ENCODE measurements at places on chromosomes 3 and 15.
A peak's percentile ranks its signal among the peaks of the same experiment; 100 is the strongest.

- DNase-seq = no peak
Measured at GRCh38 chr3:116216761-116217160, 228.5 kb downstream of the LSAMP start.

GRCh38 chr3:140152851-140153639, 218.1 kb downstream of the CLSTN2 start:
- DNase-seq = no peak

- DNase-seq = no peak
Measured at GRCh38 chr3:23743141-23743784, 62.5 kb upstream of the UBE2E1 start.

GRCh38 chr3:141104151-141104821, 53.1 kb downstream of the SPSB4 start:
- DNase-seq = peak; percentile 91

- peak; percentile 44 for DNase-seq
Measured at GRCh38 chr15:29822684-29823459, 604 bp upstream of the TJP1 start.

- no peak for DNase-seq
Measured at GRCh38 chr15:59473226-59473625, 35.2 kb downstream of the FAM81A start.

DNA sequence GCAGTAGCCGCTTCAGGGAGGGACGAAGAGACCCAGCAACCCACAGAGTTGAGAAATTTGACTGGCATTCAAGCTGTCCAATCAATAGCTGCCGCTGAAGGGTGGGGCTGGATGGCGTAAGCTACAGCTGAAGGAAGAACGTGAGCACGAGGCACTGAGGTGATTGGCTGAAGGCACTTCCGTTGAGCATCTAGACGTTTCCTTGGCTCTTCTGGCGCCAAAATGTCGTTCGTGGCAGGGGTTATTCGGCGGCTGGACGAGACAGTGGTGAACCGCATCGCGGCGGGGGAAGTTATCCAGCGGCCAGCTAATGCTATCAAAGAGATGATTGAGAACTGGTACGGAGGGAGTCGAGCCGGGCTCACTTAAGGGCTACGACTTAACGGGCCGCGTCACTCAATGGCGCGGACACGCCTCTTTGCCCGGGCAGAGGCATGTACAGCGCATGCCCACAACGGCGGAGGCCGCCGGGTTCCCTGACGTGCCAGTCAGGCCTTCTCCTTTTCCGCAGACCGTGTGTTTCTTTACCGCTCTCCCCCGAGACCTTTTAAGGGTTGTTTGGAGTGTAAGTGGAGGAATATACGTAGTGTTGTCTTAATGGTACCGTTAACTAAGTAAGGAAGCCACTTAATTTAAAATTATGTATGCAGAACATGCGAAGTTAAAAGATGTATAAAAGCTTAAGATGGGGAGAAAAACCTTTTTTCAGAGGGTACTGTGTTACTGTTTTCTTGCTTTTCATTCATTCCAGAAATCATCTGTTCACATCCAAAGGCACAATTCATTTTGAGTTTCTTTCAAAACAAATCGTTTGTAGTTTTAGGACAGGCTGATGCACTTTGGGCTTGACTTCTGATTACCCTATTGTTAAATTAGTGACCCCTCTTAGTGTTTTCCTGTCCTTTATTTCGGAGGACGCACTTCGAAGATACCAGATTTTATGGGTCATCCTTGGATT, at the start of gene MLH1:
Gene MLH1 (plus strand): TSS at position 193 of the 958 bp plus-strand sequence. CDS start 30 bp downstream, at position 223.
- DNase-seq = peak; percentile 94

DNA sequence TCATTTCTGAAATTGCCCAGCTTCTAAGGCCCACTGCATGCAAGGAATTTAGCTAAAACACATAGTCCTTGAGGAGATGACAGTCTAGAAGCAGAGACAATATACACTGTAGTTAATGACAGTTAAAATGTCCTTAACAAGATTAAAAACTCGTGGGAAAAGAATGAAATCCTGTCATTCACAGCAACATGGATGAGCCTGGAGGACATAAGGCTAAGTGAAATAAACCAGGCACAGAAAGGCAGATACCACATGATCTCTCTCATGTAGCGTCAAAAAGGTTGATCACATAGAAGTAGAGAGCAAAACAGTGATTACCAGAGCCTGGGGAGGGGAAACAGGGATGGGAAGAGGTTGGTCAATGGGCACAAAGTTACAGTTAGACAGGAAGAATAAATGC, 36.3 kb upstream of the GOLGA8J start:
- DNase-seq = no peak

DNA sequence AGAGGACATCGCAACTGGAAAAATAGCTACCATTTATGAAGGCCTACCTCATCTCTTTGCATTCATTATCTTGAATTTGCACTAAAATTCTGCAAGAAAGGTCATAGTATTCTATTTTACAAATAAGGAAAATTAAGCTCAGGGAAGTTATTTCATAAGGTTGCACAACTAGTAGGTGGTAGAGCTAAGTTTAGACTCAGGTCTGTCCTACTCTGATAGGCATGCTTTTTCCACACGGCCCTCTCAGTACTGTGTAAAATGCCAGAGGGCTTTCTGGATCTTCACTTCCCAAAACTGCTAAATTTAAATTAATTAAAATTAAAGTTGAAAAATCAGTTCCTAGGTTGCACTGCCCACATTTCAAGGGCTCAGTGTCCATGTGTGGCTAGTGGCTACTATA, 18.3 kb downstream of the MAP2K1 start:
- DNase-seq = no peak

DNA sequence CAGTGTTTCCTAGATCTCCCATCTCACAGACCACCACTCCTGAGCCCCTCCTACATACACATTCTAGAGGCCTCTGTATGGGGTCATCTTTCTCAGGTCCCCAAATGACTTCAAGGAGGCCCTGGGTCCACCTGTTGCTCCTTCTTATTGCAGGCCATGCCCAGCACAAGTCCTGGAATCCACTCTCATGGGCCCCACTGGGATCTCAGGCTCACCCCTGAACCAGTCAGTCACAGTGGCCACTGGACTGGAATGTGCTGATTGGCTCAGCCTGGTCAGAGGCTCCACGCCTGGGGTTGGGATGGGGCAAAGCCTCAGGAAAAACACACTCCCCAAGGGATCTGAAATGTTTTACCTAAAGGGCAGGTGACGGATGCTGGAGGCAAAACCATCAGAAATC, 55.7 kb downstream of the SPSB4 start:
- no peak for DNase-seq

GRCh38 chr3:10721101-10721500, 94.9 kb upstream of the SLC6A11 start:
- DNase-seq = no peak

GRCh38 chr15:61100512-61100911, 128.6 kb downstream of the RORA start:
- no peak for DNase-seq

DNA sequence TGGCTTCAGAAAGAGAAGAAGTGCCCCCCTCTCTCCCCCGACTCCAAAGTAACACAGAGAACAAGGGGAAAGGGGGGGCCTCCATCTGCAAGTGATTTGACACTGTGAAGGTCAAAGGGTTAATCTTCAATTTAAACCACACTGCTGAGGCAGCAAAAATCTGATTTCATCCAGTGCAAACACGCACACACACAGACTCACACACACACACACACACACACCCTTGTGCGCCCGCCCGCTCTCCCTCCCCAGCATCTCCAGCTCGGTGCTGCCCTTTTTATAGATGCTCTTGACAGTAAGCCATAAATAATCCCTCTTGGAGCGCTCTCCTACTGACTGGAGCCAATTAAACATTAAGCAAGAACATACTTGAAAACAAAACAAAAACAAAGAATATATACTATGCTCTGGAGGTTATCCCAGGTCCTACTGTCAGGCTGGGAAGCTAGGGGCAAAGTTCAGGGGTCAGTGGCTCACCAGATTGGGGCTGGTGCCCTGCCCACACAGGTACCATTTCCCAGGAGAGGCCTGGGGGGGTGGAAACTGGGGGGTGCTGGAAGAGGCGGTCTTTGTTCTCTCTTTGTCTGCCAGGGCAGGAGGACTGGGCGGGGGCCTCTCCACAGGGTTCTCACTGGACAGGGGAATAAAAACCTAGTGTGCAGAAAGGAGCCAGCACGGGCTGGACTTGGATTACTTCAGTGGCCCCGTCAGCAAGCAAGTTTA, 16.3 kb downstream of the BMF start:
- DNase-seq = no peak

DNA sequence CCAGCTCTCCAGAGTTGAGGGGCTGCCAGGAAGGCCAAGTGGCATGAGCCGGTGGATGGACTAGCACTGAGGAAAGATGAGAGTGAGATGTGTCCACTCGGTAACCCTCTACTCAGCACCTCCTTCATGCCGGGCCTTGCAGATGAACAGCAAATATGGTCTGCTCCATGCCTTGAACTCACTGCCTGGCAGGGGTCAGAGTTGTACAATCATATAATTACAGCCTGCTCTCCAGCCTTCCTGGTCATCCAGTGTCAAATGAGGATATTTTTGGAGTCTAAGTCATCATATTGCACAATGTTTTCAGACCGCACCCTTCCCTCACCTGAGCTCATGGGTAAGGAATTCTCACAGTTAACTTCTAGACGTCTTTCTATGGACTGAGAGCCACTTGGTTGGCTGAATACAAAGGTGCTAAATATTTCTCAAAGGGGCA, 4.9 kb downstream of the MGLL start:
- no peak for DNase-seq

GRCh38 chr3:57091521-57092273, 31.2 kb downstream of the SPATA12 start:
- DNase-seq = no peak

- DNase-seq = no peak
Measured at GRCh38 chr15:38021259-38021658, 86.8 kb downstream of the TMCO5A start.

GRCh38 chr15:30791239-30792175, 112.2 kb upstream of the FAN1 start:
- DNase-seq = no peak

- DNase-seq = no peak
Measured at GRCh38 chr15:28992336-28992864, 106.6 kb downstream of the APBA2 start.

- no peak for DNase-seq
Measured at GRCh38 chr3:169790219-169790618, 17.0 kb downstream of the MYNN start.

GRCh38 chr15:99105514-99106341, 848 bp downstream of the SYNM start:
- peak; percentile 65 for DNase-seq

DNA sequence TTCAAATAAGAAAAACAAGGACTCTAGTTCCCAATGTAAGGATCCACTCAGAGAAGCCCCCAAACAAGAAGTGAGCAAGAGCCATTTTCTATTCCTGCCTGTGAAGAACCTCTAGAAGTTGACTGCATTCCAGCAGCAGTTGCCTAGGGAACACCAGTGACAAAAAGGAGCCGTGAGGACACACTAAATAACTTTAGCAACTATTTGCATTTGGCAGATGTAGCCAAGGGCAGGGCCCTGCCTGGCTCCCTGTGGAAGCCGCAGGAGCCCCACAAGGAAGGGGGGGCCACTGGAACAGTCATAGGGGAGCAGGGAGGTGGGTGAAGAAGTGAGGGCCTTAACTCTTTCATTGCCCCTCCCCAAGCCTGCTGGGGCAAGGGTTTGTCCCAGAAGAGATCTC, 470.2 kb upstream of the PROK2 start:
- DNase-seq = no peak

DNA sequence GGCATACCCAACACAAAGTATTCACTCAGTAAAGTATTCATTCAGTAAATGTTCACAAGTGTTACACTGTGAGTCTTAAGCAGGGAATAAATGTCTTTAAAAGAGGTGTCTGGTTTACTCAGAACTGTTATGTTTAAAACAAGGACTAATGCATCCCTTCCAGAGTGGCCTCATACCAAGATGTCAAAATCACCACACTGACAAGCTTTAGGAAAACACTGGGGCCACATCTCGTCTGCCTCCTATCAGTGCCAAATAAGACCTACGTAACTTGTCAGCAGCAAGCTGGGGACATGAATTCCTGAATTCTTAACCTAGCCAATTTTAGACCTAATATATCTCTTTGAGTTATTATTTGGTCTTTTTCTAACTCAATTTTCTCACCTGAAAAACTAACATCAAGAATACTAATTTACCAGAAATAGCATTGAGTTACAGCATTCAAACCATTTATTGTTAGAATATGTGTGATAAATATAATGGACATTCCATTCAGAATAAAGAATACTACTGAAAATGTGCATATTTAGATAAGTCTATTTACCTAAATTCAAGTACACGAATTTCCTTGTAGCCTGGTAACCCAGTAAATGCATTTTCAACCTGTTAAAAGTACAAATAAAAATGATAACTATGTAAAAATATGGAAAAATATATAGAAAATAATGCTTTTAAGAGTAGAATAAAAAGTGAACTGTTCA, 51.3 kb downstream of the IMPG2 start:
- DNase-seq = no peak

GRCh38 chr3:170493712-170494182, 75.1 kb downstream of the CLDN11 start:
- DNase-seq = no peak

- DNase-seq = no peak
Measured at GRCh38 chr3:129432036-129432435, 3.6 kb upstream of the EFCAB12 start.

GRCh38 chr15:93253681-93254080, 164.7 kb upstream of the RGMA start:
- no peak for DNase-seq

GRCh38 chr3:9066141-9066540, 102.9 kb upstream of the RAD18 start:
- DNase-seq = no peak

DNA sequence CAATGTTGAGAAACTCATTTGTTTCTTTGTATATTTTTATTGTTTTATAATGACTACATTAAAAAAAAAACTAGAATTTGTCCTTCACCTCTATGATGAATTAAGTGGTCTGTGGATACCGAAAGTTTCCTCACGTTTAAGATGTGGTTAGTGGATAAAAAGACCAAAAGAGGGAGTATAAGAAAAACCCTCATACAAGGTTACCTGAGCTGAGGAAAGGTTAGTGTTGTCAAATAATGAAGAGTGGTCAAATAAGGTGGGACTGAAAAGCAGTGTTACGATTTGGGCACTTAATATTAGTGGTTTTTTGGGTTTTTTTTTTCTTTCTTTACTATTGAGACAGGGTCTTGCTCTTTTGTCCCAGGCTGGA, 21.2 kb downstream of the RASA2 start:
- DNase-seq = no peak

- DNase-seq = no peak
Measured at GRCh38 chr3:5011555-5012256, 32.5 kb downstream of the BHLHE40 start.

DNA sequence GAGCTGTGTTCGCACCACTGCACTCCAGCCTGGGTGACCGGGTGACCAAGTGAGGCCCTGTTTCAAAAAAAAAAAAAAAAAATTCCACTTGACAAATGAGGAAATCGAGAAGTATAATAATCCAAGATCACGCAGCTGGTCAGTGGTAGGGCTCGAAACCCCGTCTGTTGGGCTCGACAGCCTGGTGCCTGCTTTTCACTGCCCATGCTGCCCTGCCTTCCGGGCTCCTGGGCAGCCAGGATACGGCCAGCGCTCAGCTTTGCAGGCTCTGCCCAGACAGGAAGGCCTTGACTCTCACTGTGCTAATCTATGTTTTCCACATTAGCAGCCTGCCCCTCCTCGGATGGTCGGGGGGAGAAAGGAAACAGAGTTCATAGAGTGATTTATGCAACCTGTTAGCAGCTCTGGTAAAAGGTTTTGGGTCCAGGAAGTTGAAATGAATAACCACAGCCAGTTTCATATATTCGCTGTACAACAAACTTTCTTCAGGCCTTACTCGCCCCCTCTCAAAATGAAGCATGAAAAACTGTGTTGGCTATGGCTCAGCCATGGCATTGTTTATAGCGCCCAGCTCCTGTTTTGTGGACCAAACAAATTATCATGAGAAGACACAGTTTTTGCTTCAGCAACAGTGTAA, 108.8 kb downstream of the XXYLT1 start:
- DNase-seq = no peak

Data from dorsolateral prefrontal cortex (tissue), 122 donors.